Natural killer cell treated with Interleukin-12 subunit alpha and Interleukin-12 subunit beta and Interleukin-15 and Interleukin-18, amount 100 ng/mL, for 72 hours (primary cell): ENCODE measurements at places on chromosomes 4 and X.

- DNase-seq, result no peak
These were observed 30.1 kb upstream of the HGFAC start for GRCh38 chr4:3411676-3412075.

- no peak for DNase-seq
These were observed 669.2 kb upstream of the AADAT start for GRCh38 chr4:170758988-170759387.

- no peak for DNase-seq
These were observed 114.4 kb downstream of the MSN start for GRCh38 chrX:65781845-65782244.

GRCh38 chr4:152245680-152246079, 290.2 kb downstream of the FBXW7 start:
- DNase-seq, result no peak

- DNase-seq, result no peak
These were observed 969.5 kb upstream of the NDST4 start for GRCh38 chr4:116082808-116083366.

DNA sequence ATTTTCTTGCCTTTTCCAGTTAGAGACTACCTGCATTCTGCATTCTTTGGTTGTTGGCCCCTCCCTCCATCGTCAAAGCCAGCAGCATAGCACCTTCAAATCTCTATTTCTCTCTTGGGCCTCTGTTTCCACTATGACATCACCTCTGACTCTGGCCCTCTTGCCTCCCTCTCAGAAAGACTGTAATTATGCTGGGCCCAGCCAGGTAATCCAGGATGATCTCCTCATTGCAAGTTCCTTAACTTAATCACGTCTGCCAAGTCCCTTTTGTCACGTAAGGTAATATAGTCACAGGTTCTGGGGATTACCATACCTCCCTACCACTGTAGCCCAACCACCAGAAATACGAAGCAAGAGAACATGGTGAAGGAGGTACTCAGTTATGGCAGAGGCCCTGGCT, 39.3 kb upstream of the NYX start:
- no peak for DNase-seq

- DNase-seq, result no peak
These were observed 760.6 kb upstream of the EPHA5 start for GRCh38 chr4:66430856-66431255.

DNA sequence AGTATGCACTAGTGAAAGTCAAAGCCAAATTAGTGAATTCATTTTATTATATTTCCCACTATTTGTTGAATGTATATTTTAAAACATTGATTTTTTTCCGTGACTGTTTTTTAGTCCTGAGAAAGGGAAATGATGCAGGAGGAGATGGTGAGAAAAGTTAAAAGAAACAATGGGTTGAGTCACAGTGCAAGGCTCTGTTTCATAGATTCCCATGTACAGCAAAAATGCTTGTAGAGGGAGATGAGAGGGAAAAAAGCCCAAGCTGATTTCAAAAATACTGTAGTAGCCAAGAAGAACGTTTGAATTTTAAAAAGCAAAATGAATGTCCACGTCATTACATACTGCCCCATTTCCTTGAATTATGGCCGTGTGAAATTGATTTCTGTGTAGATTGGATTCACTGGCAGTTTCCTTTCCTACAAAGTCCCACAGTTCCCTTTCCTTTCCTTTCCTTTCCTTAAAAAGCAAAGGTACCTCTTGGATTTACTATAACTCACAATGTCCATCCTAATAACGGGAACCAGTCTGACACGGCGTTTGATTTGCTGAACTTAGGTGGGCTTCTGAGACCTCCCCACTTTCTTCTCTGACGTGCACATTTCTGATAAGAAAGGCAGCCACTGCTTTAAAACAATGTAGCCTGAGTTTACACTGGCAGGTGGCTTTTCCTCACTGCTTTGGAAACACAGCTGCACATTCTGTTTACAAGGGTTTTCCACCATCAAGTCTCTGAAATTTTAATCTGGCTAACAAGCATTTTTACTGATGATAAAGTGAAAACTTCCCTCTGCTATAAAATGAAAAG, 63.7 kb downstream of the SPCS3 start:
- DNase-seq, result no peak

DNA sequence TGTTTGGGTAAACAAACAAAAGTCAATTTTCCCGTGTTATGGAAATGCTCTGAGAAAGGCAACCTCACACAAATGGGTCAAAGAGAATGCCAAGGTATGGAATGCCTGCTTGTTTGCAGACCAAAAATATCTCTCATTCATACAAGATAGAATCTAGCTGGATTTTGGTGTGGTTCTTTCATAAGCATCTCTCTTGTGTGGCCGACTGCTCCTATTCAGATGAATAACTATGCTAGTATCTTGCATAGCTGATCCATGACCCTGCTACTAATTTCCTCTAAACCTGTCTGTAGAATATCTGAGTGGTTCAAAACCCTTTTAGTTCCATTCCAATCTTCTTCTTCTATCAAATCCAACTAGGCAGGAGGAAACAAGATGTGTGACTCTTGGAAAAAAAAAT, 28.2 kb upstream of the SORBS2 start:
- no peak for DNase-seq

DNA sequence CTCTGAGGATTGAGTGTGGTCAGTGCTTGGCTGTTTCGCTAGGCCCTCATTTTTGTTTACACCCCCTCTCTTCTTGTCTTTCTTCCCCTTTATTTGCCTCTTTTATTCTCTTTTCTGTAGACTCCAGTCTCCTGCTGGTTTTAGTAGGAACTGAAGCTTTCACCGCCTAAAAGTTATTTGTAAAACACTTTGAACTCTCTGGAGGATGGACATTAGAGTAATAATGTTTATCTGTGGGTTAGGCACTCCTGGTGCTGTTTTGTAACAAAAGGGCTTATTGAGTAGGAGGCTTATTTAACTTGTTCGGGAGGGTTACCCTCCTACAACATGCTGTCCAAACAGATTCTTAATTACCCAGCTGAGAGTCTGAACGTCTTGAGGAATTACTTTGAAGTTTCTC, 1.6 kb upstream of the ARHGAP10 start:
- DNase-seq, result no peak

DNA sequence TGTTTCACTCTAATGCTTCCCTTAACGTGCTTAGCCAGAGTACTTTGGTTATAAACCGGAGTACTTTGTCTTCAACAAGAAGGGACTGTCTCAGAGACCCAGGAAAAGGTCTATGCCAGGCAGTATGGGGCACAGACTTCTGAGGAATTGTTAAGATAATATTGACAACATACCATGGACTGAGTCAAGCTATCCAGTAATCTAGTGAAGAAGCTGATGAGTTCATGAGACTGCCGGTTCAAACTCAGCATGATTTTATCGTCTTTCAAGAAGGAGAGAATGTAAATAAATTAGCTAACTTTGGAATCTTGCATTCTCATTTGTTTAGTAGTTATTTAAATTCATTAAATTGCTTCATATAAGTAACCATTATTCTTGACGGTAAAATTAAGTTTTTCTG, 546.1 kb downstream of the PPP4R3C start:
- DNase-seq, result no peak

GRCh38 chrX:107677501-107677901, 49.2 kb downstream of the PRPS1 start:
- no peak for DNase-seq

DNA sequence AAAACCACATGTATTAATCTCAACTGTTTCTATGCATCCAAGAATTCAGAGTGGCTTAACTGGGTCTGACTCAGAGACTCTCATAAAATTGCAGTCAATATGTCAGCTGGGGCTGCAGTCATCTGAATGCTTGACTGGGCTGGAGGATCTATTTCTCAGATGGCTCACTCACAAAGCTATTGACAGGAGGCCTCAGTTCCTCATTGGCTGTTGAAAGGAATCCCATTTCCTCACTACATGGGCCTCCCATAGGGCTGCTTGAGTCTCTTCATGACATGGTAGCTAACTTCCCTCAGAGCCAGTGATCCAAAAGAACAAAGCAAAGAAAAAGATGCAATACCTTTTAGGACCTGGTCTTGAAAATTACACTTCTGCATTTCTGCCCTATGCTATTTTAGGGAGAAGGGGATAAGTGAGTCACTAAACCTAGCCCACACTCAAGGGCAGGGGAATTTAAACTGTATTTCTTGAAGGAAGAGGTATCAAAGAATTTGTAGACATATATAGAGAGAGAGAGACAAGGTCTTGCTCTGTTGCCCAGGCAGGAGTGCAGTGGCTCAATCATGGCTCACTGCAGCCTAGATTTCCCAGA, 9.8 kb downstream of the SCFD2 start:
- DNase-seq, result no peak

- DNase-seq, result no peak
These were observed 15.6 kb upstream of the DCHS2 start for GRCh38 chr4:154507156-154507555.

DNA sequence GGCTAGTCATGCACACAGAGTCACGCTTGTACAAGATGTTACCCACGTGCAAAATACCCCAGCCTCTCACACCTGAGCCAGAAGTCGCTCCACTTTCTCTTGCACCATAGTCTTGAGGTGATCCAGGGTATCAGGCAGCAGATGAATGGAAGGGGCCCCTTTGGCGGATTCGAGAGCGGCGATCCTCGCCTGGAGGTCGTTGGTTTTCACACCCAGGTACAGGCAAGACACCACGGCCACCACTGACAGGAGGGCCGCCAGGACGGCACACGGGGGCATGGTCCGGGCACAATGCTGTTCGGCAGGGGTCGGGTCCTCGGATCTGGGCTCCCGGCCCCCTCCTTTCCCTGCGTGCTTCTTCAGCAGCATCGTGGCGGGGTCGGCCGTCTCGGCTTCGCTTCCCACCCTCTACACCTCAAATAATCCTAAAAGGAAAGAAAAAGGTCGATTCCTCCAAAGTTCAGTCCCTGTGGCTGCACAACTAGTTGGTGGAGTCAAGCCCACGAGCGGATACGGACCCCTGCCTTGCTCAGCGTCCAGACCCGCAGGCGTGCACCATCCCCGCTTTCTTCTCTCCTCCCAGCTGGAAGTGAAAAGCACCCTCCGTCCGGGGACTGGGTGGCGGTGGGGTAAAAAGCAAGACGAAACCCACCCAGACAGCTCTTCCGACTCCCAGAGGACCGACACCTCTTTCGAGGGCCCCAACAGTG, 652 bp downstream of the COL25A1 start:
- no peak for DNase-seq

DNA sequence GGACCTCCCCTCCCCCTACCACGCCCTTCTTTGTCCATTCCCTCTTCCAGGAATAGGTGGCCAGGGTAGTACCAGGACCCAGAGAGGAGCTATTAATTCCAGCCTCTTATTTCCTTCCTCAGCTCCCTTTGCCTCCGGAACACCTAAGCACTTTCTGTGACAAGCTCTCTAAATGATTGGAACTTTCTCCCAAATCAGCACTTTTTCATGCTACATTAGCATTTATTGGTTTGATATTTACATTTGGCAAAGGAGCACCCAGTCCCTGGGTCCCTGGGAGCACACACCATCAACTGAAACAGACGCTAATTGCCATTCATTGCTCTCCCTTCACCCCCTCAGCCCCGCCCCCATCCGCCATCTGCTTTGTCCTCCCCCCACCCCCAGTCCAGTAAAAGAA, 182.0 kb upstream of the BCOR start:
- DNase-seq, result no peak

DNA sequence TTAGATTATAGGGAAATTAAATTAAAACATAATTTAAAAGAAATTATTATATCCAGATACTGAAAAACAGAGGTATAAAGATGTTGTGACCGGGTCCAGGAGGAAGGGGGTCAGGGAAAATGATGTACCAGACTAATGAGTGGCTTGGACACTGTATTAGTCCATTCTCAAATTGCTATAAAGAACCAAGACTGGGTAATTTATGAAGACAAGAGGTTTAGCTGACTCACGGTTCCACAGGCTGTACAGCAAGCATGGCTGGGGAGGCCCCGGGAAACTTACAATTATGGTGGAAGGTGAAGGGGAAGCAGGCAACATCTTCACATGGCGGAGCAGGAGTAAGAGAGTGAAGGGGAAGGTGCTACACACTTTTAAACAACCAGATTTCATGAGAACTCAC, 3.4 kb upstream of the FAM9B start:
- DNase-seq, result no peak

- no peak for DNase-seq
These were observed 169.6 kb upstream of the GATB start for GRCh38 chr4:151930372-151930771.

DNA sequence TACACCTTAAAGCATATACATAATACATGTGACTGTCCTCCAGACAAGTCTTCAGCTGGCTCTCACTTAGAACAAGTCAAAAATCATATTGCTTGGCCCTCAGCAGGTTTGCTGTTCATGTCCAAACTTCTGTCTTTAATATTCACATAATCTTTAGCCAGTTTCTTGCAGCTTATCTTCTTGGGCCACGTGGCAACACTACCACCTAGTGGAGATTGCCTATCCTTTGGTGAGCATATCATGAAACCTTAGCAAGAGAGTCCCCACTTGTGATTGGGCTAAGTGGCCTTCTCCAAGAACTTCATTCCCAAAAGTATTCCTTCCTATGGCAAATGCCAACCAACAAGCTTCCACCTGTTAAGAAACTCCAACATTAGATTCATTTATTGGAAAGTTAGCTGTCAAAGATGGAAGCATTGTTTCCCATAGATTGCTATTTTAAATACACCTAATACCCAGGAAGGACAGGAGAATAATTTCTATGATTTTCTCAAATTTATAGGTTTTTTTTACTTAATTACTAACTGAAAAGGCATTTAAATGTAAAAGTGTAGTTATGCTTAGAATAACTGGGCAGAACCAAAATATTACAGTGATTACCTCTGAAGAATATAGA, 231.9 kb upstream of the INTU start:
- DNase-seq, result no peak

- DNase-seq, result no peak
These were observed 18.5 kb downstream of the LAP3 start for GRCh38 chr4:17595471-17596005.

- DNase-seq, result no peak
These were observed 50.3 kb downstream of the AGA start for GRCh38 chr4:177391953-177392352.

DNA sequence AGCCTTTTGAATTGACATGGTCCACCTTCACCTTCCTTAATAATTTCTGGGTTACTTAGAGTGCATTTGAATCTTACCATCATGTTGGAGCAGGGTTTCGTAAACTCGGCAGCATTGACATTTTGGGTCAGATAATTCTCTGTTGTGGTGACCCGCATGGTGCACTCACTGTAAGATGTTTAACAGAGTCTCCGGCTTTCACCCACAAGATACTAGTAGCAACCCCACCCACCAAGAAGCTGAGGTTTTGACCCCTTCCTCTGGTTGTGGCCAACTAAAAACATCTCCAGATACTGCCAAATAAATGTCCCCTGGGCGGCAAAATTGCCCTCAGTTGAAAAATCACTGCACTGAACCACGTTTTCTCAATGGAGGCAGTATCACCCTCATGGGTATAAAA, 62.7 kb downstream of the CHST7 start:
- DNase-seq, result no peak

DNA sequence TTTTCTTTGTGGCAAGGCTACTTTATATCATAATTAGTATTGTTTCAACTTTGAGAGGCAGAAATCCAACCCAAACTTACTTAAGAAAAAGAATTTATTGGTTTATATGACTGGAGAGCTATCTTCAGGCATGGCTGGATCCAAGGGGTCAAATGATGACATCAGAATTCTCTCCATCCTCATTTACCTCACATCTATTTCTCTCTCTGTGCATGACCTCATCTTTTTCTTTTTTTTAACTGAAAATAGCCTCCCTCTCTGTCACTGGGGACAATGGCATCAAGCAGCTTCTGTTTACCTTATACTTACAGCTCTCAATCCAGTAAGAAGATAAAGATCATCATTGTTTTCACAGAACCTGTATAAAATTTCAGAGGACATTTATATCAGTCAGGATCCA, 12.0 kb upstream of the EXOC1L start:
- no peak for DNase-seq
